ENCODE measurements at places on chromosomes 4 and X.

GRCh38 chr4:173001571-173001970 lies 167.0 kb upstream of the GALNT7 start:
- no peak for DNase-seq

- DNase-seq: no peak
These were observed 245.3 kb downstream of the MAPK10 start for GRCh38 chr4:86114563-86114962.

GRCh38 chr4:55866290-55866907 lies 13.0 kb downstream of the EXOC1 start:
- no peak for DNase-seq

DNA sequence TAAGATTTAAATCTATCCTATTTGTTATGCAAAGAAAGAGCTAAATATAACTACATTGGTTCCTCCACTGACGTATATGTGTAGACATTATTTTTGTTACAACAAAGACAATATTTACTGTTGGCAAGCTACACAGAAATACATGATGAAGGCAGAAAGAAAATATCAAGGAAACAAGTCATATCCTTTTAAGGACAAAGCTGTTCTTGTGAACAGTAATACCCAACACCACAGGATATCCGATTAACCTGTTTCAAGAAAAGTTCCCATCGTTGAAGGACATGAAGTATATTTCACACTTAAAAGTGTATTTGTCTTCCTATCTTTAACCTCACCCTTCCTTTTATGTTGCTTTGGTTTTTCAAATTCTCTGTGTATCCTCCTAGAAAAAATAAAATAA lies 235.8 kb upstream of the AADAT start:
- DNase-seq: no peak

DNA sequence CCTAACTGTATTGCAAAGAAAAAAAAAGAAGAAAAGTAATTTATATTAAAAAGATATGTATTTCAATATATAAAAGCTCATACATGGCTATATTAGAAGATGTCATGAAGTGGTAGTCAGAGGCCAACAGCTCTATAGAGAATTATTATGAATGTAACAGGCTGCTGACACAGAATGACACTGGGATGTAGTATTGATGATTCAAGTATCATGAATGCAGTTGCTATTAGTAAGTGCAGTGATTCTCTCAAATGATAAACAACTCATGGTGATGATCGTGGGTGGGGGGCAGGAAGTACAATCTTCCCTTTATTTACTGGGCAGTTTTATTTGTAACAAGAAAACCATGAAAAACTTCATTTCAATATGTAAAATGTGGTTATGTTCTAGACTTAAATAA lies 124.6 kb downstream of the COL4A6 start:
- DNase-seq: no peak

DNA sequence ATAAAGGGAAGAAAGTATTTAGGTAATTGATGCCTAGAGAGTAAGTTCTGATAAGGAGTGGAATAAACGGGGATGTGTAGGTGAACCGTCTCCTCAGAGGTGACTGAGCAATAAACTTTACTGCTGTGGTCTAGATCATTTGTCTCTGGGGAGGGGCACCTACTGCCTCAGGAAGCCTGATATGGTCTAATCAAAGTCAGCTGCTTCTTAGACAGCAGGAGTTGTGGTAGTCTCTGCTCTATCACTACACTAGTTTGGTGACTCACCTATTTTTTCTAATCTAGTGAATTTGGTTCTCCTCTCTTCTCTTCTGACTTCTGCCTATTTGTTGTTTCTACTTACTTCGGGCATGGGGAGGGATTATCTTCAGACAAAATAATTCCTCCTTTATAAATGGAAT lies 95.1 kb upstream of the STIM2 start:
- DNase-seq: no peak

- no peak for DNase-seq
These were observed 57.6 kb downstream of the RBM46 start for GRCh38 chr4:154838694-154839093.

DNA sequence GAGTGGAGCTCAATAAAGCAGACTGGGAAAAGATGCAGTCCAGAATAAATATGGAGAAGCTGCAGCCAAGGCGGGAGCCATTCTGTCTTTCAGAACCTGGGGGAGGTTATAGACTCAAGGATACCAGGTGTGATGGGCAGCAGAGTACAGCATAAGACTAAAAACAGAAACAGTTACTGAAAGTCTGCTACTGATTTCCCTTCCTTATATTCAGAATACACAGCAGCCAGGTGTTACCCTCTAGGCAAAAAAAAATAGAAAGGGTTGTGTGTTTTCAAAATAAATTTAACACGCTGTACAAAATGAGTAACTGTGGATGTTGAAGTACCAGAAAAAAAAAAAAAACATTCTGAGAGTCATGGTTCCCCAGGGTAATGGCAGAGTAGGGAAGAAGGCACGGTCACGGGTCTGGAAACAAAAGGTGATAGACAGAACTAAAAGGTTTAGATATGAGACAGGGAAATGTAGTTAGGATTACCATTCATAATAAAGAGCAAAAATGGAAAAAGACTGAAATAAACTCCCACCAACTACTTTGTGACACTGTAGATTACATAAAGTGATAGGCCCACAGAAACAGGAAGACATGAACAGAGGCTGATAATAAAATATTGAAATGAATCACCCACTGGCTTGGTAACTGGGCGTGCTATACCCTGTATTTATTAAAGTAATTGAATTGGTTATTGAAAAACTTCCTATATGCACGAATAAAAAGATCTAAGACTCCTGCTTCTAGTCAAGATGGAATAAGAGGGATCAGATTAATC lies 10.8 kb upstream of the HHIP start:
- no peak for DNase-seq

DNA sequence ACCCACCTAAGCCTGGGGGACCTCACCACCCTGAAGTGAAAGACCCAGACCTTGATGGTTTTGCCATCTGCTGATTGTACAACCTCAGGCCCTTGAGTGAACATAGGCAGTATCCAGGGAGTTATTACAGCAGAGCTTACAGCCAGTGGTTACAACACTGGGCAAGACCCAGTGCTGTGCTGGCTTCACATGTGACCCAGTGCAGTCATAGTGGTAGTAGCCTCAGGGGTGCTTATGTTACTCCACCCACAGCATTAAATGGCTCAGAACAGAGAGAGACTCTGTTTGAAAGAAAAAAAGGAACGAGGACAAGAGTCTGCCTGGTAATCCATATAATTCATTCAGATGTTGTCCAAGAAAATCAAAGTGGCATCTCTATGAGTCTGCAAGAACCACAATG lies 45.2 kb upstream of the DACH2 start:
- no peak for DNase-seq

DNA sequence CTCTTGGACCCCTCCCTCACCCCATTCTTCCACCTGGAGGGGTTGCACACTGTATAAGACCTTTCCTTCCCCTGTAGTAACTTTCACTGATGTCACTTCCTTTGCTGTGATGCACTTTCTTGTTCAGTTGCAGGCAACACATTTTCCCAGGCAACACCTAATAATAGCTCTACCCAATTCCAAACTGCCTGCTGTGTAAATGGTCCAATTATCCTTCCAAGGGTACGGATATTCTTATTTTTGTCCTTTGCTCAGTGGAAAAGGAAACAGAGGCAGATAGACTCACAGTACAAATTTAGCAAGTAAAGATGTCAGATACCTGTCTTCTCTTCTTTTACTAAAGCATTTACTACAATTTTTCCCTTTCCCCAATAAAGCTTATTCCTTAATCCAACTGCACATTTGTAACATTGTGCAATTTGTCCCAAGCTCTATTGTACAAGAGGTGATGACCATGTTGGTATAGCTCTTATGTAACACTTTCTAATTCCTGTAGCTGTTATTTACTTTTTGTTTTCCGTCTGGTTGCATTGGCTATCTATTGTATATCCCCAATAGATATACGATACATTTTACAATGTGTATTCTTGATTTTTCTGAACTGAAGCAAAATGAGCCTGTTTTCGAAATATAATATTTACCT lies 69.1 kb upstream of the NPFFR2 start:
- no peak for DNase-seq

GRCh38 chr4:31192341-31192740 lies 472.2 kb downstream of the PCDH7 start:
- DNase-seq: no peak

- no peak for DNase-seq
These were observed 198.4 kb upstream of the SFRP2 start for GRCh38 chr4:153987291-153987690.

DNA sequence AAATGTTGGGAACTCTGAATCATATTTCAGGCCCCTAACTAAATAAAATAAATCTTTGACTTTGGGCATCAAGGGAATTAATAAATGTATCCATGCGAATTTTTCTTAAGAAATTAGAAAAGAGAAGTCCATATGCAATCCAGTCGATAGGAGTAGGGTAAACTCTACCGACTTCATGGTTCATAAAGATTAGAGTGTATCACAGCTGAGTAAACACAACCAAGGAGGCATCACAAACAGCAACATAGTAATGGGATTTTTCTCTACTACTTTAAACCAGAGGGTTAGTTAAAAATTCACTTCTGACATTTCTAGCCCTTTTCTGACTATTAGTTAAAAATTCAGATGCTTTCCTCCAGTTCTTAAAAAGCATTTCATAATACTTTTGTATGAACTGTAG lies 19.9 kb downstream of the SEPTIN11 start:
- peak; percentile 51 for DNase-seq

- no peak for DNase-seq
These were observed 18.6 kb upstream of the SETD7 start for GRCh38 chr4:139574641-139575040.

DNA sequence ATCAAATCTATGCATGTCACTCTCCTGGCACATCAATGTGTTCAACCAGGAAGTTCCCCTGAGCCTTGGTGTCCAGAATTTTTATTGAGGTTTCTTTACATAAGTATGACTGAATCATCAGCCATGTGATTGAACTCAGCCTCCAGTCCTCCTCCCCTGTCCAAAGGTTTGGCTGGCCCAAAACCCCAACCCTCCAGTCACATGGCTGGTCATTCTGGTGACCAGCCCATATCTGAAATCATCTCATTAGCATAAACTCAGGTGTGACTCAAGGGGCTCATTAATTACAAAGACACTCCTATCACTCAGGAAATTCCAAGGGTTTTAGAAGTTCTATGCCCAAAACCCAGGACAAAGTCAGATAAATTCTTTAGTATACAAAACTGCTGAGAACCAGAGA lies 20.6 kb upstream of the SUPT20HL2 start:
- no peak for DNase-seq

GRCh38 chr4:123536225-123536624 lies 139.6 kb downstream of the SPRY1 start:
- no peak for DNase-seq

- DNase-seq: no peak
These were observed 632.9 kb downstream of the ZNF674 start for GRCh38 chrX:45912316-45912715.

DNA sequence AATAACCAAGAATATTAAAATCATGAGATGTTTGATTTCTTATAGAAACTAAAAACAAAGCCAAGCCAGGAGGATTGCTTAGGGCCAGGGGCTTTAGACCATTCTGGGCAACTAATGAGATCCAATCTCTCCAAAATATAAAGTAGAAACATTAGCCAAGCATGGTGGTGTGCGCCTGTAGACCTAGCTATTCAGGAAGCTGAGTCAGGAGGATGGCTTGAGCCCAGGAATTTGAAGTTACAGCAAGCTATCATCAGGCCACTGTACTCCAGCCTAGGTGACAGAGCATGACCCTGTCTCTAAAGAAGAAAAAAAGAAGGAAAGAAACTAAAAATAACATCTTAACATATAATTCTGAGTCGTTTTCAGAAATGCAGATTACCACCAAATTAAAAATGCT lies 96.7 kb downstream of the NAF1 start:
- no peak for DNase-seq

GRCh38 chr4:1647432-1647831 lies 36.7 kb downstream of the FAM53A start:
- no peak for DNase-seq

- DNase-seq: no peak
These were observed 69.4 kb downstream of the IQCM start for GRCh38 chr4:149746276-149746675.

- DNase-seq: no peak
These were observed 283.2 kb upstream of the PCDH10 start for GRCh38 chr4:132865922-132866321.

DNA sequence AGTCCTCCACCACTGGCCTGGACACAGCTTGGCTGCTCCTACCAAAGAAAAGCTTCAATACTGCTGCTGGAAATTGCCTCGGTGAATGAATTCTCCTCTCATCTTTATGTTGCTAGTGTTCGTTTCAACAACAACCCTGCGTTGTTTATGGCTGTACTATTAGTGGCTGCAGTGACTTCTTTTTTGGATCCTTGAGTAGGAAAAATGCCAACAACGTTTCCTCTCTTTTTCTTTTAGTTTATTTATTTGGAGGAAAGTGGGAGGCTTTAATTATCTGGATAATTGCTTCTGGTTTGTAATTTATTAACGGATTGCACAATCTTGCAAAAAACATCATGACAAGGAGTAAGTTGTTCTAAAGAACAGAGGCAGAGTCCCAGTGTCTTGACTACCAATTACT lies 464.1 kb upstream of the TRAM1L1 start:
- DNase-seq: no peak

GRCh38 chrX:80120335-80120734 lies 105.8 kb downstream of the TBX22 start:
- no peak for DNase-seq

GRCh38 chrX:44012484-44013096 lies 39.4 kb upstream of the NDP start:
- DNase-seq: no peak

GRCh38 chrX:155094468-155095061 lies 23.3 kb downstream of the BRCC3 start:
- DNase-seq: no peak

DNA sequence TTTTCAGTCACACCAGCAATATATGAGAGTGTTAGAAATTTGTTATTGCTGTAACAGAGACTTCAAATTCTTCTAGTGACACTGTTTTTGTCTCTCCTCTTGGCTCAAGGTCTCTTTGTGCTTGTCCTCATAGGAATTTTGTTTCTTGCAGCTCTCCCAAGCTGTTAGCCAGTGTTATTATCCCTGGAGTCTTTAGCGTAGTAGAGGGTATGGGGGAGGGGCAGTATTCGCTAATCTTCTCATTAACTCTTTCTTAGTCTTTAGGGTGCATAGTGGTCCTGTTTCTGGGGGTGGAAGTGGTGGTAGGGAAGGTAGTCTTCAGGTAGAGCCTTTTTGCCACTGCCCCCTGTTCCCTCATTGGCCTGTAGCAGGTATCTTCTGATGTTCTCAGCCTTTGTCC lies 79.4 kb downstream of the JADE3 start:
- DNase-seq: no peak

GRCh38 chr4:122508083-122508482 lies 51.6 kb upstream of the IL2 start:
- DNase-seq: no peak

GRCh38 chrX:56727531-56727930 lies 1.5 kb upstream of the NBDY start:
- no peak for DNase-seq

DNA sequence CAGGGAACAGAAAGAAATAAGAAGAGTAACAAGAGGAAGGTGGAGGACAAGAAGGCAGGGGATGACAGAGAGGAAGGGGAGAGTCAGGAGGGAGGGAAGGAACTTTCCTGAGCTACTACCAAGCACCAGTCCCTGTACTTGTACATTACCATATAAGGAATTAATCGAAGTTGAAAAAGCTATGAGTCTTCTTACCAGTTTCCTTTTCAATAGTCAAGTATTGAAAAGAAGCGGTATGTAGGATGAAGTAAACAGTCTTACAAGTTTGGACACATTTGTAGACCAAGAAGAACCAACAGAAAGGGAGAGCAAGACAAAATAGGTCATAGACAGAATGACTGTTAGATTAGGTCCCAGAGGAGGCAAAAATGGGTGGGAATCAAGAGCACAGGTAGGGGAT lies 629.7 kb upstream of the DIPK2B start:
- no peak for DNase-seq

All from SHP77 (cell line).